ENCODE measurements at places on chromosomes 6 and 20. TPM values are rescaled to one million over a fixed set of nuclear protein-coding genes. Genes with fewer than 3 reads are reported as not detected.

The ZNF311 gene
- 0.56 TPM for total RNA-seq

The IL17A gene
- not detected for total RNA-seq

The WFDC5 gene
- not detected for total RNA-seq

The DSP gene
- 123 TPM for total RNA-seq

The CDKAL1 gene
- total RNA-seq, result 19.5 TPM

The HLA-DOA gene
- total RNA-seq, result 1.4 TPM

The OTOR gene
- 0.37 TPM for total RNA-seq

The ISM1 gene
- 1.7 TPM for total RNA-seq

The USP49 gene
- 2.2 TPM for total RNA-seq

The BEND6 gene
- 1.2 TPM for total RNA-seq

The AAR2 gene
- 26.7 TPM for total RNA-seq

The BLTP3A gene
- total RNA-seq, result 11.7 TPM

The GPR6 gene
- not detected for total RNA-seq

The WFDC2 gene
- 16.7 TPM for total RNA-seq

Data from hepatocyte (in vitro differentiated cells).